ENCODE measurements at places on chromosomes 12 and 14.

- DNase-seq = no peak
Measured at GRCh38 chr12:26642361-26642760, 190.6 kb downstream of the ITPR2 start.

DNA sequence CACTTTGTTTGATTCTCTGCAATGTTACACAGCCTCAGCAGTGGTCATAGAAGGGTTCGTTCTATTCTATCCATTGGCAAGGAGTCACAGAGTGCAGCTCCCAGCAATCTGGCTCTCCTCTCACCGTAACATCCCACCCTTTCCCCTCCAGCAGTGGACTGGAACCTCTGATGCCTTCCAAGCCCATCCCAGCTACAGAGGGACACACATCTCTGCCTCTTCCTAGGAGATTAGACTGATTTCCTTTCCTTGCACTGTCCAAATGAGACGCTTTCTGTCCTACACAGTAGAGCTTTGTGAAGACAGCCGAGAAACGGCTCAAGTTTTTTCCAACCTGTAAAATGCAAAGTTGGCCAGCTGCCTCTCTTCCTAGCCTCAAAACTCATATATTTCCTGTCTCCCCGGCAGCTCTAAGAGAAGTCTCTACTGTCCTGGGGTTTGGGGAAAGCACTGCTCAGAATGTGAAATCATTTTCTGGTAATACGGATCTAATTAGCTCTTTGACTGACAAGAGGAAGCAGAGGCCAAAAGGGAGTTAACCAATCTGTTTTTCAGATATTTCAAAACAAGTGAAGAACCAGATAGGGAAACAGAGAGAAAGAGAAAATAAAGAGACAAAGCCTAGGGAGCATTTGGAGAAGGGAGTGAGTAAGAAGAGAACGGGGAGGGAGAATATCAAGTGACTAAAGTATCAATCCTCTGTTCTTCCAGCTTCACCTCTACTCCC lies 516 bp downstream of the NINJ2 start:
- DNase-seq = no peak

DNA sequence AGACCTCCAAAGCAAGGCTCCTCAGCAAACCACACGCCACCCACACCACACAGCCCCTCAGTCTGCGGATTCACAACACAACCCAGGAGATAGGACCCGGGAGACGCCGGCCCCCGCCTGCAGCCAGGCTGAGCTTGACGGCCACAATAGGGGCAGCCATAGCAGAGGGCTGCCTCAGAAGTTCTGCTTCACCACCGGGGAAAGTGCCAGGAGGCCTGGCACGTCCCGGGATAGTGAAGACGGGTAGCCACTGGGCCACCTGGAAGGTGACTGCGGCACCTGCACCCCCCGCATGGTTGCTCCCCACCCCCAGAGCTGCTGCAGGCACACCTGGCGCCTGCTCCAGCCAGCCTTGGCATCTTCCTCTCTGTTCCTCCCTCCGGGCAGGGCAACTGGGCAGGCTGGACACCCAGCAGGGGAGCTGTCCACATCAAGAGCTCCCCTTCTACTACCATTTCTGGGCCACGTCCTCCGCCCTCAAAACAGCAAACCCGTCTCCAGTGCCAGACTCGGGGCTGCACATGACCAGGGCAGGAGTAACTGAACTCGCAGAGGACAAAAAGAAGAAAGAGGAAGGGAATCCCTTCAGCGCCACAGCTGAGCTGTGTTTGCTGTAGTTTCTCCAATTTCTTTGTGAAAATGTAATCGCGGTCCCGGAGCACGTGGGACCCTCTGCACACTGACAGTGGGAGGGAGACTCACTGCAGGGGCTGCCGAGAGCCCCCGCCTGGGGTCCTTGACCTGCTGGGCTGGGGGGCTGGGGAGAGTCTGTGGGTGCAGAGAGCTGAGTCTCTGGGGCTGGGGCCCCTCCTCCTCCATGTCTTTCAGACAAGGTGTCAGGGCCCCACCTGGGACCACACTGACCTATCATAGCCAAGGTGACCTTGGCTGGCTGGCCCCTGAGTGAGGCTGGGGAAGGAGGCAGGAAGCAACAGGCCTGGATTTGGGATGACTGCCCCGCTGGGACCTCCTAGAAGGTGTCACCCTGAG lies 74.2 kb upstream of the C14orf180 start:
- no peak for DNase-seq

DNA sequence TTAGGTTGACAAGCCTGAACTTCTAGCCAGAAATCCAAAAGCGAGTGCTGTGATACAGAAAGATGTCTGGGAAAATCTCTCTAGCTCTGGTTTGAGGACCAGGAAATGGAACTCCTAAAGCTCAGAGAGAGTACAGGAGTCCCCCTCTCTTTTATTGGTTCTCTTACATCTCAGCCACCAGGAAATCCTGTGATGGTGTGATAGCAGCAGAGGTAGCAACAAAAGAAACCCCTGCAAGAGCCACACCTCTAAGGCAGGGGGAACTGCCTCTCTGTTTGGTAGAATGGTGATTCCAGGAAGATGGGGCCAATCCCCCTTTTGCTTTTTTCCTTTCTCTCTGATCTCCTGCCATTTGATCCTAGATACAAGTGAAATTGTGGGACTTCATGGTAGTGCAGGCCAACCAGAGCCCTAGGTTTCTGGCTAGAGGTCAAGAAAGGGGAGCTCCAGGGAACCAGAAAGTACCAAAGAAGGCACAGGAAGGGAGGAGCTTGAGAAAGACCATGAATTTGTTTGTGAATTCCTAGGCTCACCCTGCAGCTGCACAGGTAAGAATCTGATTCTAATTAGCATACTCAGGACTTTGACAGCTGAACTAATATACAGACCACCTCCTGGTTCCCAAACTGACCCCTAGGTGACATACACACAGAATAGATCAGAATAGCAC lies 88.5 kb downstream of the PAPLN start:
- peak; percentile 35 for DNase-seq

DNA sequence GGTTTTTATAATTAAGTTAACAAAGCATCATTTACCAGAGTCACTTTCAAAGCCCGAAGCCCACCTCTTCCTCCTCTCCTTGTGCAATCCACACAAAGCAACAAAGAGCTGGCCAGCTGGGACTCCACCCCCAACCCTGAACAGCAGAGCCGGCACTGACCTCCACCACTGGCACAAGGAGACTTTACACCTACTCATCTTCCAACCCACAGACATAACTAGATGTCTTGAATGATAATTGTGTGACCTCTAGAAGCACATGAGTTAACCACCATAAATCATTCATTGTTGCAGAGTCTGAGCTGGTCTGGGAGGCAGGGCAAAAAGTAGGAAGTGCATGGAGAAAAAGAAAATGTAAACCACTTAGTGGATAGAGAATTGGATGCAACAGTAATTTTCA lies 72.2 kb downstream of the ST8SIA1 start:
- DNase-seq = no peak

DNA sequence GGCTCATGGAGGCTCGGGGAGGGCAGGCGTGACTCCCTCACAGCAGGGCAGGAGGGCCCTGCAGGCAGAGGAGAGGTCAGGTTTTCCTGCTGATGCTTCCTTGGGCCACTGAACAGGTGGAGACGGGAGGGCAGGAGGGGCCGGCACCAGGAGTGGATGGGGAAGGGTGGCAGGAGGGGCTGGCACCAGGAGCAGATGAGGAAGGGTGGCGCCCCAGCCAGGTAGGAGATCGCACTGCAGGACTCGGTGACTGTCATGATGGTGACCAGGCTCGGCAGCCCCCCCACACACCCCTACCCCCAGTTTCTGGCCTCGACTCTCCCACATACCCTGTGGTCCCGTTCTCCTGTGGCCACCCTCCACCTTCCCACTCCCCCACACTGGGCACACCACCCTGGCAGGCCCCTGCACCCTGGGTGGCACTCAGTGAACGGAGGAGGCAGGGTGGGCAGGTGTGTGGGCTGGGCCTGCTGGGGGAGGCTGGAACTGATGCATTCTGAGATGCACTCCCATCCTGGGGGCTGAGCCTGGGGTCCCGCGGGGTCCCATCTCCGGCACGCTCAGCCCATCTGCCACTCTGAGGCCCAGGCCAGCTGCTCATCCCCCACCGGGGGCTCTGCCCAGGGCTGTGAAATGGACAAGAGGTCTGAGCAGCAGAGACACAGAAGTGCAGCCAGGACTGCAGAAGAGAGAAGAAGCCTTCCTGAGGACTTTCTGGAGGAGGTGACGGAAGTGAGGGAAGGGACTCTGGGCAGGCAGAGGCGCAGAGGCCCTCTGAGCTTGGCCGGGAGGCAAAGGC lies 2.8 kb downstream of the NUDT14 start:
- no peak for DNase-seq

DNA sequence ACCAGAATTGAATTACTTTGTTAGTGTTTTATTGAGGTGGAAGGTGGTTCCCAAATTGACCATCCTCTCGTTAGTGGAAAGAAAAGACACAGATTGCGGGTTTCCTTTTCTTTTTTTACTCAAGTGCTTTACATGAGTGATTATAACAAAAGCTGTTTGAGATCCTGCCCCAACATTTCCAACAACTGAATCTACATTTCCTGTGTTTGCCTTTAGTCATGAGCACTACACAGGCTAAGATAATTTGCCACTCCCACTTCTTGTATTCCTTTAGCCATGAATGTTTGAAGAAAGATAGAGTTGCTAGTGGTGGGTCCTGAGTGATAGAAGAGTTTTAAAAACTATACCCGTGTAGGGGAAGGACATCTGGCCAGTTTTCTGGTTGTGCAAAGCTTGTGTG lies 16.0 kb downstream of the RERGL start:
- no peak for DNase-seq

DNA sequence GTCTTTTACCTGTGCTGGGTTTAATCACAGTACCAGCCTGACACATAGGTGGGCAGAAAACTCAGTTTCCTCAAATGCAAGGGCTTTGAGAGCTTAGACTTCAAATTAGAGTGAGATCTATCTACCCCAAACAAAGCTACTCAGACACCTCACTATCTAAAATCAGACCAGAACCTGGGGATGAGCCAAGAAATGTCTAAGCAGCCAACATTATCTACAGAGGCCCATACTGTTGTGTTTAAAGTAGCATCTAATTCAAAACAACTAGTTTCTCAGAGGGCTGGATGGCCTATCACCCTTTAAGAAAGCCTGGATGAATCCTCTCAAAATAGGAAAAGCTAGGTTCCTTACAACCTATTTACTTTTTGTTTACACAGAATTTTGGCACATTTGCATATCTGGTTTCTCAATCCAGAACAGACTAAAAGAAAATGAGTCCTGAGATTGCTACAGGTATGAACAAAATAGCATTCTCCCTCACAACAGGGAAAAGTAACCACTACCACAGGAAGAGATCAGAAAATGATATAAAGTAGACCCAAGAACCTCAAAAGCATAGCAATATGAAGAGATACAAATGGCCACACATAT lies 142.4 kb downstream of the ZFP36L1 start:
- DNase-seq = no peak

- DNase-seq = no peak
Measured at GRCh38 chr12:114679452-114679875, 4.5 kb downstream of the TBX3 start.

- no peak for DNase-seq
Measured at GRCh38 chr12:123984903-123985302, 11.9 kb downstream of the ZNF664 start.

DNA sequence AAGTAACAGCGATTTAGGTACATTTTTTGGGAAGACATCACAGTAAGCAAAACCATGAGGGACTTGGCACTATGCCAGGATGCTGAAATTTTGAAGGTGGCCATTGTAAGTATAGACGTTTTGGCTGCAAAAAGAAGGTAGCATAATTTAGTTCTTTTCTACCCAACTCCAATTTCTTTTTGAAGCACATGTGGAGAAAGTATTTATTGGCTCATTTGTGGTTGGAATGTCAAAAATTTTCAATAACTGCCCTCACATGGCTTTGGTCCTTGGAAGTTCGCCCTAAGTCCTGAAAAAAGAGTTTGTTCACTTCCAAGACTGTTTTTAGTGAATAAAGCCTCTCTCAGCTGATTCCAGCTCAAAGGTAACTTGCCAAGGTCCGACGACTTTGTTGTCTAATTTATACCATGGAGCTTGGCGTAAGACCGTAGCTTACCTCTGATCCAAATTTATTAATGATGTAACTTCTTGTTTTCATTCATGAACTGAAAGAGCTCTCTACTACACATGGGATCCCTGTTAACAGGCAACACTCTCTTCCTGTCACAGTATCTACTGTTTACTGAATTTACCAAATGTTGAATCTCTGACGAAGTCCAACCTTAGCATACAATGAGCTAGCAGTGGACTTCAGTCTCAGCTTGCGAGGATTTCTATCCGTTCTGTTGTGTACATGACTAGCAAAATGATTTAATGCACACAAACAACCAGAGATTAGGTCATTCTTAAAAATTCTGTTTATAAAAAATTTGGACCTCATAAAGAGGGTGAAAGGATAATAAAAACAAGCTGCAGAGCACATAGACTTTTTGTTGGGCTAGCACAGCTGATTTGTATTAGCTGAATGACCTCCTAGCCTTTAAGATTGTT lies 49.0 kb downstream of the MSRB3 start:
- DNase-seq = no peak

DNA sequence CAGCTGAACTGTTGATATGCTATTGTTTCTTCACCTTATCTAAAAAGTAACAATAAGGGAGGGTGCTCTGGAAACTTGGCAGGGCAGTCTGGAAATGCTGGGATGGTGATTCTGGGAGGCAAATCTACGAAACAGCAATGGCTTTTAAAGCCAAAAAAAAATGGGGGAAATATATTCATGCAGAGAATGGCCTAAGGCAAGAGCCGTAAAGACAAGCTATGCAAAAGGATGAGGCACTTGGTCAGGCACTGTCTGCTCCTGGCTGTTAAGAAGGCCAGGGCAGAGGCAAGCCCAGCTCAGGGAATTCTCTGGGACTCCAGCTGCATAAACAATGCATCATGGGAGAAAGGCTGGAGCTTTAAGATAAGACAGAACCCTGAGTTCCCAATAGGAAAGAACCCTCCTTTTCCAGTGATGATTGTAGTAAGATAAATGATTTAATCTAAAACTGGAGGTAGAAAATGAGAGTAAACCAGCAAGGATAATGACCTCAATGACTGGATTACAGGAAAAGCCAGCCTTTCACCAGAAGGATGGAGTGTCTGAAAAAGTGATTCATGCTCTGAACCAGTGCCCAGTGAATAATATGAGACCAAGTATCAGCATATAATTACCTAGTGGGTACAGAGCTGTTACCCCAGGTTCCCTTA lies 46.0 kb downstream of the ITPR2 start:
- DNase-seq = no peak

Measured in CD4-positive, alpha-beta T cell (primary cell).